ENCODE measurements at places on chromosomes 16 and 17.

- no peak for DNase-seq
Measured at GRCh38 chr16:3142770-3143169, 7.9 kb downstream of the ZNF213 start.

- no peak for DNase-seq
Measured at GRCh38 chr17:80456465-80457235, 19.8 kb downstream of the NPTX1 start.

- no peak for DNase-seq
Measured at GRCh38 chr17:16444258-16444886, 29.0 kb downstream of the TRPV2 start.

GRCh38 chr16:81371106-81371505, 56.3 kb downstream of the GAN start:
- no peak for DNase-seq

DNA sequence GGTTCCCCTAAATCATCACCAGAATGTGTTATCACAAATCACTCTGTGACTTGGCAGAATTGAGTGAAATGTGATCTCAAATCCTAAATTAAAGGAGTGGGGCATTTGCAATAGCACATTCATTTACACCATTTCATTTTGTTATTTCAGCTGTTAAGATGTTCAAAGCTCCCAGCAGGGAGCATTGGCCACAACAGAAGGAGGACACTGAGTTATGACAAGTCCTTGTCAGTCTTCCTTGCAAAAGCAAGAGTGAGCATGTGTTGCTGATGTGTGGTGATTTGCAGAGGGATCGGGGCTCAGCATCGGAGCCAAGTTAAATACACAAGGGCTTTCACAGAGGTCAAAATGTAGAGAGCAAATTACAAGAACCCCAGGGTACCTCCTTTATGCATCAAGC, 372.2 kb upstream of the CDH5 start:
- no peak for DNase-seq

- DNase-seq, result no peak
Measured at GRCh38 chr16:4918781-4919251, 18.1 kb downstream of the PPL start.

GRCh38 chr17:30894236-30894635, 11.8 kb downstream of the TEFM start:
- no peak for DNase-seq

DNA sequence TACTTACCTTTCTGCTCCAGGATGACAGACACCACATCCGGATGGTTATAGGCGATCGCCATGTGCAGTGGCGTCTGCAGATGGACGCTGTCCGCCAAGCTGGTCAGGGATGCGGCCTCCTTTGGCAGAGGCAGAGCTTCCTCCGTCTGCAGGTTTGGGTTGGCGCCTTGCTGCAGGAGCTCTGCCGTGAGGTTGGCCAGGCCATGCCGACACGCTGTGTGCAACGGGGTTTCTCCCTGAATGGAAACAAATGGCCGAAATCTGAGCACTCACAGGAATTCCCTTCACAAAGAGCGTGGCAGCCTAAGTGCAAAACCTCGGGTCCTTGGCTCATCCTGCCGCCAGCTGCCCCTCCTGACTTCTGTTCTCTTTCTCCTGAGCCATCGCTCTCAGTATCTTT, 41.8 kb downstream of the CYB5D2 start:
- DNase-seq, result no peak

DNA sequence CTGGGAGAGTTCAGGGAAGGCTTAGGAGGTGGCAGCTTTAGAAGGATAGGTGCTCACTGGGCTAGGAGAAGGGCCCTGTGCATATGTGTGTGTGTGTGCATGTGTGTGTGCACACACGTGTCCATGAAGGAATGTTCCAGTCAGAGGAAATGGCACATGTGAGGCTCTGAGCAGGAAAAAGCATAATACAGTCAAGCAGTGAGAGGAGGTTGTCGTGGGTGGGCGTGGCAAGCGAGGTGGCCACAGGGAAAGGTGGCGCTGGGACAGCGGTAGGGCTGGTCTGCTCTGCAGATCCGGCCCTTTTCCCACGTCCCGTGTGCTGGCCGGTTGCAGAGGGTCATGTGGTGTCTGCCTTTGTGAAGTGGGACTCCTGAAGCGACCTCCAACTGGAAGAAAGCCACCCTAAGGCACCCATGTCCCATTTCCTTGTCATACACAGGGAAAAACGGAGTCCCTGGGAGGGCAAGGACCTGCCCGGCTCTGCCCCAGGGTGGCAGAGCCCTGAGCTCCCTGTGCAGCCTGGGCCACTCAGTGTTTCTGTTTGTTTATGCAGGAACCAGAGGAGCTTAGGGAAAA, 40.1 kb downstream of the NT5M start:
- DNase-seq, result no peak

GRCh38 chr17:35554668-35555067, 6.0 kb downstream of the SLFN14 start:
- no peak for DNase-seq

DNA sequence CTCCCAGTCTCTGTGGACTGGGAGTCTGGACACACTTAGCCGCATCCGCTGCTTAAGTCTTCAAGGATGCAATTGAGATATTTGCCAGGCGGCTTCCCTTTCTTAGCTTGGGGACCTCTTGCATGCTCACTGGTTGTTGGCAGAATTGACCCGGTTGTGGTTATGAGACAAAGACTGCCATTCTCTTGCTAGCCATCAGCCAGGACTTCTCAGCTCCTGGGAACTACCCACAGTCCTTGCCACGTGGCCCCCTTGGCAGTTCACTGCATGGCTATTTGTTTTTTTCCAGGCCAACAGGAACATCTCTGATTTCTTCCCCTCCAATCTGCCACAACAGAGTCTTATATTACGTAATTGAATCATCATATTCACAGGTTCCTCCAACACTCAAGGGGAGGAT, 25.5 kb downstream of the CACNG4 start:
- DNase-seq, result no peak

DNA sequence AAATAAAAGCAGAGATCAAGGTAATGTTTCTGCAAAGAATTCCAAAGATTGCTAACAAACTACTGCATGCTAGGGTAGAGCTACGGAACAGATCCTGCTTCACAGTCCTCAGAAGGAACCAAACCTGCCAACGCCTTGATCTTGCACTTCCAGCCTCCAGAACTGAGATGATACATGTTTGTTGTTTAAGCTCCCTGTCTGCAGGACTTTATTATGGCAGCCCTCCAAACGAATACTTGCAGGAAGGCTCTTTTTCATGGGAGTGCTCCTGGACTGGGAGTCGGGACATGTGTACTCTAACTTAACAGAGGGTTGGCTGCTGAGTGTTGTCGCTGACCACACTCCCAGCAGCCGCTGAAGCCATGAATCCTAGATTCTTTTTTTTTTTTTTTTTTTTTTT, 808.8 kb upstream of the EEF2KMT start:
- no peak for DNase-seq

All from amniotic stem cell (primary cell).